ENCODE measurements at places on chromosomes 3 and 15.

- DNase-seq = no peak
Measured at GRCh38 chr15:36401586-36401966, 177.8 kb upstream of the CDIN1 start.

DNA sequence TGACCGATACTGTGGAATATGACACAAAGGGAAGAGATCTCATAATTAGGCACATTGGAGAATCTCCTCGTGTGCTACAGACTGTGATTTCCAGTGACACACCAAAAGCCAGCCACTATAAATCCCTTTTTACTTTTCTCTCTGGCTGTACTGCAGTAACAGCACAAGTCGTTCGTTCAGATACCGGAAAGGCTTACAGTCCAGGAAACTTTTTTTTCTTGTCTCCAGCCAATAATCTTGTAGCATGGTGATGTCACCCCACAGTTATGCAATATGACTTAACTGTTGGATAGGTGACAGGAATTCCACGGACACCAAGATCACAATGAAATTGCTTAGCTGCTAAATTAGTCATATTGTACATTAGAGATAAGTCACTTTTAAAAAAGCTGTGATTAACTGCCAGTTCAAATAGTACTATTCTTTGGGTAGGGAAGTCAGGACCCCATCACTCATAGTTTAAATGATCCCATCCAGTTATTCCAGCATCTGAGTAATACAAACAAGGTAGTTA, 36.3 kb upstream of the TSC22D2 start:
- DNase-seq = peak; percentile 70

GRCh38 chr3:105836533-105836932, 32.3 kb downstream of the CBLB start:
- DNase-seq = no peak

DNA sequence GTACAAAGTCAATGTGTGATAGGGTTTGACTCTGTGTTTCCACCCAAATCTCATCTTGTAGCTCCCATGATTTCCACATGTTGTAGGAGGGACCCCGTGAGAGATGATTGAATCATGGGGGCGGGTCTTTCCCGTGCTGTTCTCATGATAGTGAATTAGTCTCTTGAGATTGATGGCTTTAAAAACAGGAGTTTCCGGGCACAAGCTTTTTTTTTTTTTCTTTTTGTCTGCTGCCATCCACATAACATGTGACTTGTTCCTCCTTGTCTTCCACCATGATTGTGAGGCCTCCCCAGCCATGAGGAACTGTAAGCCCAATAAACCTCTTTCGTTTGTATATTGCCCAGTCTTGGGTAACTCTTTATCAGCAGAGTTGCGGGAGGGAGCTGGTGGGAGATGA, 259.6 kb downstream of the TUSC7 start:
- no peak for DNase-seq

DNA sequence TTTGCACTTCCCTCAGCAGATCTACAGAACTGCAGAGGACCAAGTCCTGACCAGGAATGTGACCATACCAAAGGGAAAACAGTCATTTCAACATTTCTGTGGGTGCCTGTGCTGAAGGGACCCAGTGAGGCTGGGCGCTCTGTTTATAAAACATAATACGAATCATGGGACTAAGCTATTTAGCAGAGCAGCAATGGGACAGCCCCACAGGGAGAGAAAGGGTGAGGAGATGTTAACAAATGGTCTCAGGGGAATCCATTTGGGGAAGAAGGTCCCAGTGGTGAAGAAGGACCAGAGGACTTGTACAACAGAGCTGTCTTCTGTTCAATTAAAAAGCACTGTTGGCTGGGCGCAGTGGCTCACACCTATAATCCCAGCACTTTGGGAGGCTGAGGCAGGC, 1025.4 kb downstream of the FHIT start:
- DNase-seq = no peak

GRCh38 chr15:69288531-69289341, 10.0 kb upstream of the PAQR5 start:
- no peak for DNase-seq

DNA sequence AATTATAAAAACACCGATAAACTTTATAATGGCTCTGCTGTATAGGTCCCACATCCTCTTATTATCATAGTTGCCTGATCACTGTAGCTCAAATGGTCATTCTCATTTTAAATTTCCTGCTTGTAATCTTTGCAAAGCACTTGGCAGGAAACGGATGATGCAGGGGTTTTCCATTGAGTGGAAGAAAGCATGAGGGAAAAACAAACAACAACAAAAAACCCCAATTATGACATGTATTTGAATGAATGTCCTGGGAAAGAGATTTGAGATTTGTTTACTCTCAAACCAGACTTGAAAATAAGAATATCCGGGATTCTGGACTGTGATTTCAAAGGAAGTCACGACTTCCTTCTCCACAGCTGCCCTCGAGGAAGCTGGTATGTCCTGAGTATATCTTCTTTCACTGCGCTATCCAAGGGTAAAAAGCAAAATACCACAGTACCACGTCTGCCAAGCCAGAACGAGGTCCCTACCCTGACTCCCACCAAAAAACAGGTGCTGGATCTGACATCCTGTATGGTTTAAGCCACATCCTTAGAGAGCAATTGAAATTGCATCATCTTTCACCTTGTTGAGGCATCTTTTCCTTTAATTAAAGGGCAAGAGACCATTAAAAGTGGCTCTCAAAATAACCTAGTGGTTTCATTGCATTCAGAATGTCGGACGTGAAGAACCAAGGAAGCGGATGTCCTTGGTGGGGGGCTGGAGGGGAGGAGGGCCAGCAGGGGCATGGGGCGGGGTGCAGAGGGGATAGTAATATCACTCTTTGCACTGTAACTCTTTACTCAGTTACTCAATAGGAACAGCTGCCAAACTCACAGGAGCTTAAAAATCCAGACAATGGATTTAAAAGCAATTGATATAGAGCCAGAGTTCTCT, 13.5 kb upstream of the TIPIN start:
- DNase-seq = no peak

DNA sequence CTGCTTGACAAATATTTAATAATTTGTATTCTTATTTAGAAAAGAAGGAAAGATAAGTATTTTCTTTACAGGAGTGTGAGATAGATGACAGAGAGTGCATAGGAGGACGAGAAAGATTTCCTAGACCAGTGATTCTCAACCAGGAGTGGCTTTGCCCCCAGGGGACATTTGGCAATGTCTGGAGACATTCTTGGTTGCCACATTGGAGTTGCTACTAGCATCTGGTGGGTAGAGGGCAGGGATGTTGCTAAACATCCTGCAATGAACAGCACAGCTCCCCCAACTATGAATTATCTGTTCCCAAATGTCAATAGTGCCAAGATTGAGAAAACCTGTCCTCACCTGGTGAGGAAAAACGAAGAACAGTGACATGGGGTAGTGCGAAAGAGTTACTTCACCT, 30.8 kb upstream of the MINAR1 start:
- DNase-seq = no peak

DNA sequence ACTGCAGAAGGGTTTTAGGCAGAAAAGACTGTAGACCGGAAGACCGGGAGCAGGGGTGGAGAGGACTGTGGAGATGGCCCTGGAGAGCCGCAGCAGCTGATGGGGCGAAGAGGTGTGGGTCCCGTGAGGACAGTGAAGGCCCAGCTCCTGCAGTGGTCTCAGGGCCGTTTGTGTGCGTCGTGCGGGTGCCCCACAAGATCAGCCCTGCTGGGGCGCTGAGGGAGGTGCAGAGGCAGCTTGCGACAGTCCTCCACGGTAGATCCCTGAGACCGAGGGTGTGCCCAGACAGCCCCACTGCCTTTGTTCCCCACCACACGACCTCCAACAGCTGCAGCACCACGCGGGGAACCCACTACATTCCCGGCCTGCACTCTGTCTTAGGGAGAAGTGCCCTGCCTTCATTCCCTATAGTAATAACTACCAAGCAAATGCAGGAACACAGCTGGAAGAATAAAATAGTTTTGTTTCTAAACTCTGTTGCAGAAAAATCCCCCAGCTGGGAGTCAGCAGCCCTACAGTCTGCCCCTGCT, 19.0 kb upstream of the CRABP1 start:
- DNase-seq = no peak

GRCh38 chr3:23867838-23868237, 49.0 kb downstream of the NKIRAS1 start:
- no peak for DNase-seq

- no peak for DNase-seq
Measured at GRCh38 chr3:55725681-55726500, 238.8 kb upstream of the WNT5A start.

DNA sequence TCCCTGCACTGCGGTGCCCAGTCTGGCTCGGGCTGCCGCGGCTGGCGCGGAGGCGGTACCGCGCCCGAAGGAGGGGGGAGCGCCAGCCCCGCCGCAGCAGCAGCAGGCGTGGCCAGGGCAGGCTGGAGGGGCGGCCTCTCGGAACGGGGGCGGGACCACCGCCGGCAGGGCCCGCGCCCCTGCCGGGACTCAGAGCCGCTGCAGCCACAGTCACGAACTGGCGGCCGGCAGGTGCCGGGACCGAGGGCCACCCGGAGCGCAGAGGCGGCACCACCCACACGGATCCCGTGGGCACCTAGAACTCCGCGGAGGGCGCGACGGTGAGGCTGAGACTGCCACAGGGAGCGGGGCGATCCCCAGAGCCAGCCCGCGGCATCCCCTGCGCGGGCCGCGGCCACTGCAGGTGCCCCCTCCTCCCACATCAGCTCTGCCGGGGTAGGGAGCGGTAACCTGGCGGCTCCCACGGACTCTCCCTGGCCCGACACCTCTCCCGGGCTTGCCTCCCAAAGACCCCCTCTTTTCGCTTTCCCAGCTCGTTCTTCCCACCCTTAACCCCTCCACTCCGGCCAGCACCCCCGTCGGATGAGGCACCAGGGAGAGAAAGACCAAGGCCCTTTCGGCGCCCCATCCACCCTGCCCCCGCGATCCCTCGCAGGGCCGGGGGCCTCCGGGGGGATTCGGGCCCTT, at the start of gene VWA5B2:
VWA5B2 (plus strand) TSS at position 192 of the 687 bp plus-strand sequence. CDS start 944 bp downstream, outside the sequence.
- no peak for DNase-seq

DNA sequence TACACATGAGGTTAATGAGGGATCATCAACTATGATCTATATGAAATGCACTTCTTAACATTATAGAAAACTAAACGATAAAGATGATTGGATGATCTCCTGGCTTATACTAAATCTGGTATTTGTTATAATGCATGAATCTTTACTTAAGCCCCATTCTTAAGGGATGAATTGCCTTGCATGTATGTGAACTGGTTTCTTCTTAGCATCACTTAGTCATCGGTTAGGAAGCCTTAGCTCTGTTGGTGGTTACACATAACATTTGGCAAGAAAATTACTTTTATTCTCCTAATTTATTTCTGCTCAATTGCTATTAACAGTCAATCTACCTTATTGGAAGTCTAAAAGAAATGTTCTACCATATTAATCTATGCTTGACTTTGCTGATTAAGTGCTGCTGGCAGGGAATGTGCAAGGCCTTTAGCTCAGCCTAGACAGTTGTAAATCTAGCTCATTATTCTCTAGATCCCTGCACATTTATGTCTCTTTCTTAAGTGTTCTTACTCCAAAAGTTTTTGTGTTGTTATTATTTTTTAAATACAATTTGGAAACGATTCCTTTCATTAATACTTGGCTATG, 356.0 kb downstream of the ZPLD1 start:
- no peak for DNase-seq

- no peak for DNase-seq
Measured at GRCh38 chr3:88535563-88535962, 385.8 kb downstream of the C3orf38 start.

DNA sequence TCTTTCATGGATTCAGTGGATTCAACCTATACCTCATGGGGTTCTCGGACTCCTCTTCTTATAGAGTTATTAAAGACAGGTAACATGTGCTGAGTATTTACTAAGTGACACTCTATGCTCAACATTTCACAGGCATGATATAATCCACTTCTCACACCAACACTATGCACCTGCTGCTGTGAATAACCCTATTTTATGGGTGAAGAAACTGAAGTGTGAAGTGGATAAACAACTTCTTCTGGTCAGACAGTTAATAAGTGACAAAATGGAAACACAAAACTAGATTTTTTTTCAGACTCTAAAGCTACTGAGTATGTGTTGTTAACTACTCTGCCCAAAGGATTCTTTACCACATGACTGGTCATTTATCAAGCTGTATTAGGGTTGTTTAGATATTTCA, 403.5 kb downstream of the DIPK2A start:
- no peak for DNase-seq

DNA sequence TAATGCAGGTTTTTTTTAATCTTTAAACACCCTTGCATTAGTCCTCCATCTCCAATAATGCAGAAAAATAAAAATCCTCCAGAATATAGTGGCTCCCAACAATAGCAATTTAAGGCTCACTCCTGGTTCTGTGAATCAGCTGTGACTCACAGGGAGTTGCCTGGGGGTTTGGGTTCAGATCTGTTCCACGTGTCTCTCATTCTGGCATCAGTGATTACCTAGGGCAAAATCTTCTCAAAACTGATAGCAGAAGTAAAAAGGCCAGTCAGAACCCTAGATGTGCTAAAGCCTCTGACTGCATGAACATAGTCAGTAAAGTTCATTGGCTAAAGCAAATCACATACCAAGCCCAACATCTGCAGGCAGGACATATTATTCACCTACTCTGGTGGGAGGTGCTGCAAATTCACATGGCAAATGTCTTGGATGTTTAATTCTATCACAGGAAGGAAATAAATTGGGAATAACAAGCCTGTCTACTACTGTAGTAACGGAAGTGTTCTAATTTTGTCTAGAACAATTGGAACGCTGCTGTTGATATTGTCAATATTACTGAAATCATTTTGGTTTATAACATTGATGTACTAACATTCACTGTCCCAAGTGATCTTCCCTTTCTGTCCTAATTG, 364.1 kb upstream of the CNTN4 start:
- no peak for DNase-seq

GRCh38 chr3:160454995-160455394, 5.4 kb upstream of the TRIM59 start:
- no peak for DNase-seq

DNA sequence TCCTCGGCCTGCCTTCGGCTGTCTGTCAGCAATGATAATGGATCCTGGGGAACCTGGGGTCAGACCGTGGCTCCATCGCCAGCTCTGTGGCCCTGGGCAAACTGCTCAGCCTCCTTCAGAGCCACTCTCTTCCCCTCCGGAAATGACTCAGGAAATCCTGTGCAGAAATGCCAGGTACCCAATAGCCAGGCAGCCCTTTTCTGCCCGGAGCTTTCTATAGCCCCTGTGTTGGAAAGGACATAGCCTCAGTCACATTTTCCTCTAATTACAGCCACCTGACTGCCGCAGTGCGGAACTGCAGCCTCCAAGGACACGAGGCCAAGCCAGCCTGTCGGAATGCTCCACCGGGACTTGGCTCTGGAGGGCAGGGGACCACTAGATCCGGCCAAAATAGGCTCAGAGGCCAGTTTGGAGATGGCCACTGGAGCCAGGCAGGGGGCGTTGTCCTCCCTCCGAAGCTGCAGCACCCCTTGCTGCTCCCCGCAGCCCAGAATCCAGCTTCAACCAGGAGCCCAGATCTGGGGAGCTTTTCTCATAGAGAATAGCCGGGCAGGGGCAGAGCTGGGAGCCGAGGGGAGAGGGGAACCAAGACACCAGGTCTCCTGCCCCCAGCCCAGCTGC, 11.6 kb upstream of the ZXDC start:
- no peak for DNase-seq

DNA sequence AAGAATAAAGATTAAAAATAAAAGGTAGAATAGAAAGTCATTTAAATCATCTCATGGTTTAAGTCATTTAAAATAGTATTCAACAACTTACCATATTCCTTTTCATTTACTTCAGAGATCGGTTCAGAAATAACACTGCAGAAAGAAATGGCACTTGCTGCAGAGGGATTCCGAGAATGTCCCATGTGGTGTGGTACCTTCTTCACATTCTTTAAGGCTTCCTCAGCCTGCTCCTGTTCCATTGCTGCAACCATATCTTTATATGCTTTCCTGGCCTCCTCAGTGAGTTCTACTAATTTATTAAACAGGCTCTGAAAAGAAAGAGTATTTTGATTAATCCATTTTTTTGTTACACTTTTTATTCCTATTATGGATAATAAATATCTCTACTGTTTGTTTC, 32.6 kb upstream of the SHC4 start:
- no peak for DNase-seq

Data from left renal cortex interstitium (tissue), 4 donors.